ENCODE measurements at places on chromosomes 5 and 9.

DNA sequence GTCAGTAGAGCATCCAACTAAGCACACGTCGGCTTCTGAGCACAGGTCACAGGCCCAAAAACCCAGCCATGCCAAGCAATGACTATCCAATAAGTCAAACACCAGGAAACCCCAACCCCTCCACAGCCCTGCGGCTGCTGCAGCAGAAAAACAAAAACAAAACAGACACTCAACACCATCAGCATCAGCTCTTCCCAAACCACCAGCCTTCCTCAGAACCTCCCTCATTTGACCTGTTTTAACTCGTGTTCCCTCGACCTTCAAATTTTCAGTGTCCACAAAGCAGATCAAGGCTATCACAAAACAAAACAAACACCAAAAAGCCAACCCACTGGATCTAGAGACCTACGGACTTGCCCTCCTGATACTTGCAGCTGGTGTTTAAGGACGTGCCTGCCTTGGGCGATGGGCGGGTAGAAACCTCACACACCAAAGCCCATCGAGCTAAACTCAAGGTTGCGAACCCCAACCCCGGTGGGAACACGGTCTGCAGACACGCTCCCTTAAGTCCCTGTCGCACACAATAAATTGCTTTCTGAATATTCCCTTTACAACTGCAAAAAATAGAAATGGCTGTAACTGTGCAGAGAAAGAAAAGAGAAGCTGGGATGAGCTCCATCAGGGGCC, 247.1 kb upstream of the ANKRD55 start:
- DNase-seq, result no peak

- DNase-seq, result no peak
Observed at GRCh38 chr5:122352331-122352730, 40.3 kb downstream of the SNCAIP start.

DNA sequence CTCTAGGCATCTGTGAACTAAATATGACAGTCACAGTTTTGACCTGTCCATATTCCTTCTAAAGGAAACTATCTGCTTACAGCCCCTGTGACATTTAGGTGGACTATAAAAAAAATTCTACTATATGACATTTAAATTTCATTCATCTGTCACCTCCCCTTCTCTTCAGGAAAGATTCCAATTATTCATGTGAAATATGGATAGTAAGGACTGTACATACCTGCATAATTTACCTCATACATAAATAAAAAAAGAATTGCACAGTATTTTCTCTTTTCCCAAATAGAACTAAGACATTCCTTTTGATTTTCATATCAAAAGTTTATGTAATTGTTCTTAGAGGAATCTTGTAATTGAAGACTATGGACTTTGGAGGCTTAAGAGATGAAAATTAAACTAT, 192.3 kb upstream of the GRIN3A start:
- no peak for DNase-seq

DNA sequence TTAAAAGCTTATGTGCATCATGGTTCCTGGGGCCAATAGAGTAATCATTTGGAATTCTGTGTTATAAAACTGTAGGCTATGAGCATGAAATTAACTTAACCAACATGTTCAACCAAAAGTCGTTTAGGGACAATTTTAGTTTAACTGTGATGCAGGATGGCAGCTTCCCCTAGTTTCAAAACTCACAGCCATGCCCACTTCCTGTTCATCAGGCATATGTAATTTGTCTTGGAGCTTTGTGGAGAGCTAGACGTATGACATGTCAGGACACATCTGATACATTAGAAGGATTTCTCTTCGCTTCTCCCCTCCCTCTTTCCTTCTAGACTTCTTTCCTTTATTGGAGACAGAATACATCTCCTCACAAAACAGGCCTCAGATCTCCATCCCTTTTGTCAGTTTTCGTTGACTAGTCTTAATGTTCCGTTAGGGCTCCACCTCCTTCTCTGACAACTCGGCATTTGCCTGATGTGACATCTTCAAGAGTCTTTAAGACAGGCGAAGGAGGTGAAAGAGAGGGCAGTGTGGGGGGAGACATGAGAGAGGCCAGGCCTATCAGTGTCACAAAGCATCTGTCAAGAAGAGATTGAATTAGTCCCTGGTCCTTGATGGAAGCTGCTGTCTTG, 176.0 kb downstream of the MSX2 start:
- no peak for DNase-seq

GRCh38 chr9:78691542-78691941, 394.6 kb downstream of the PSAT1 start:
- DNase-seq, result no peak

DNA sequence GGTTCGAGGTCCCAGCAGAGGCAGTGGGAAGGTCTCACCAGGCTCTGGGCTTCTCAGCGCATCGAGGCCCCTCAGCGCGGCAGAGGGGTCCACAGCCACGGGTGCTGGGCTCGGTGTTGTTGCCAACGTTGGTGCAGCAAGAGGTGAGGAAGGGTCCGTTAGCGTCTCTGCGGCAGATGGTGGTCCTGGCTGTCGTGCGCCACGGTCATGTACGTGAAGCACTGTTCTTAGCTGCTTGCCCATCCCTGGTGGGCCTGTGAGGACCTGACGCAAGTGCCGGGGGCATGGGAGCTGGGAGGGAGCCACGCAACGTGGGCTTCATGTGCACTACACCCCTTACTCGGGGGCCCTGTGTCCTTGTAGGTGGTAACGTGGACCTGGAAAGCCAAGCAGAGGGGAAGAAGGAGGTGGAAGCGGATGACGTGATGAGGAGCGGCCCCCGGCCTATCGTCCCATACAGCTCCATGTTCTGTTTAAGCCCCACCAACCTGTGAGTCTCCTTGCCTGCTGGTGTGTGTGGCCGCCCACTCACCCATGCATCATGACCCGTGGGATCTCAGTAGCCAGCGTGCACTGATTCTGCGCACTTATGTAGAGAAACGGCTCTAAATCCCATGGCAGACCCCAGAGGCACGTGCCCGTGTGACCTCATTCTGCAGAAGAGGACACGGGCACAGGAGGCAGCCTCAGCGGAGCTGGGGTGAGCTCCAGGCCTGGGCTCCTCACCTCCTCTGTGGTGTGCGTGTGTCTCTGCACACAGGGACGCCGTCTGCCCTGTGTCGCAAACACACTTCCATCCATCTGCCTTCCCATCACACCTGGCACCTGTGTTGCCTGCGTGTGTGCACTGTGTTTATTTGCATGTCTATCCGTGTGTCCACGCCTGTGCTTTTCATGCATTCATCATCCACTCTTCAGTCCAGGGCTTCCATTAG, 166.1 kb downstream of the CACNA1B start:
- DNase-seq, result no peak

- no peak for DNase-seq
Observed at GRCh38 chr9:134373269-134373668, 47.0 kb downstream of the RXRA start.

GRCh38 chr5:55146080-55146479, 13.9 kb upstream of the GPX8 start:
- DNase-seq, result no peak

DNA sequence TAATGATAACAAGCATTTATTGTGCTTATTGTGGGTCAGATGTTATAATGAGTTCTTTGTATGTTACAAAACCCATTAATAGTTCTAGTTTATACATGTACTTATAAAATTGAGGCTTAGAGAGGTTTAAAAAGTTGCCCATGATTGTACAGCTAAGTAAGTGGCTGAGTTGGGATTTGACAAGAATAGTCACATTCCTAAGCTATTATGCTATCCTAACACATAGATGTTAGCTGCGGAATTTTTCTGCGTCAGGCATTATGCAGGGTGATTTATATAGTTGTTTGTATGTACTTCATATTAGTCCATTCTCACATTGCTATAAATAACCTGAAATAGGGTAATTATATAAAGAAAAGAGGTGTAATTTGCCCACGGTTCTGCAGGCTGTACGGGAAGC, 12.5 kb downstream of the COMMD10 start:
- DNase-seq, result no peak
